ENCODE measurements at places on chromosomes 4 and X. TPM values are rescaled to one million over a fixed set of nuclear protein-coding genes. Genes with fewer than 3 reads are reported as not detected.

The TLR2 gene
- total RNA-seq = 16.9 TPM

The SPP1 gene
- total RNA-seq = 30.4 TPM

The CCKAR gene
- total RNA-seq = not detected

The CENPVL1 gene
- not detected for total RNA-seq

The PAK3 gene
- 1.4 TPM for total RNA-seq

The MEPE gene
- total RNA-seq = not detected

The FGFBP1 gene
- total RNA-seq = not detected

The LGI2 gene
- total RNA-seq = 2.5 TPM

- H3K27ac ChIP-seq = no peak overlapping the region
- no peaks in the 10 kb centered on the region for H3K4me1 ChIP-seq
- no peak for DNase-seq
- no peak overlapping the region for H3K4me3 ChIP-seq
- no peaks in the 10 kb centered on the region for H3K27me3 ChIP-seq
Observed at GRCh38 chr4:61556277-61556676, 356.2 kb downstream of the ADGRL3 start.

- no peaks in the 10 kb centered on the region for H3K4me1 ChIP-seq
- DNase-seq = no peak
- no peak overlapping the region for H3K4me3 ChIP-seq
Observed at GRCh38 chr4:139715746-139716391, 50.2 kb downstream of the MGST2 start.

DNA sequence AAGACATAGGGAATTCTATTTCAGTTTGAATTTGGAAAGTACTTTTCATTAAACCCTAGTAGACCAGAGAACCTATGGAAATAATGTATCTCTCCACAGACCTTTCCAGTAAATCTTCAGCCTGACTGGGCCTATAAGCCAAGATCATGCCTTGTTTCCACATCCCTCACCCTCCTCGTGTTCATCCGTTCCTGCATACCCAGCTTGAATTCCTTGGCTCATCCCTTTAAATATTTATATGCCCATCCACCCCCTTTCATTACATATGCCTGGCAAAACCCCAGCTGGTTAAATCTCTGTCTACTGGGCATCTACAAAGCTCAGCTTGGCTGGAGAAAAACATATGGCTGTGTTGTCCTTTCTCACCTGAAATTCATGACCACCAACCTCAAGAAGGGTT, 32.4 kb downstream of the SLC2A9 start:
- DNase-seq = no peak
- no peak overlapping the region for H3K4me3 ChIP-seq
- no peaks in the 10 kb centered on the region for H3K27me3 ChIP-seq
- no peak overlapping the region for H3K27ac ChIP-seq

DNA sequence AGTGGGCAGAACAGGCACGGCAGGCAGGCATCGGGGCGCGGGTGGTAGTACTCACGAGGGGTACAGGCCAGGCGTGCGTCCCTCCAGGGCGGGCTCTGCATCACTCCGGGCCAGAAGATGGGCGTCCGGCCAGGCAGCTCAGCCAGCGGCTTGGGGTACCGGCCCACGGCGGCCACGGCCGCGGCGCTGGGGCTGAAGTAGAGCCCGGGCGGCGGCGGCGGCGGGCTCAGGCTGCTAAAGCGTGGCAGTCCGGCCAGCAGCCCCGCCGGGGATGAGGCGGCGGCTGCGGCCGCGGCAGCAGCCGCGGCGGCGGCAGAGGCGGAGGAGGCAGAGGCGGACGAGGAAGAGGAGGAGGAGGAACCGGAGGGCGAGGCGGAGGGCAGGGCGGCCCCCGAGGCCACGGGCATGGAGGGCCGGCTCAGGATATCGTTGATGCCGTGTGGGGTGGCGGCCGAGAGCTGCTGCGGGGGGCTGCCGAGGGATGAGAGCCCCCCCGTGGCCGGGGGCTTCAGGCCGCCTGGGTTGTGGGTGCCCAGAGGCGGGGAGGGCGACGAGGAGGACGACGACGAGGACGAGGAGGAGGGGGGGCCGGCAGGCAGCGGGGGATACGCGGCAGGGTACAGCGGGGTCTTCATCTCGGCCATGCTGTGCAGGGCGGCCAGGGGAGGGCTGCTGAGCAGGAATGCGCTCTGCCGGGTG, 1.4 kb downstream of the NKX6-1 start:
- H3K36me3 ChIP-seq = no peaks in the 10 kb centered on the region
- H3K4me3 ChIP-seq = peak overlapping the region; percentile 24
- peak overlapping the region; percentile 96 for H3K27ac ChIP-seq
- no peak for DNase-seq
- H3K27me3 ChIP-seq = peaks cover 100% of the 10 kb centered on the region
- H3K4me1 ChIP-seq = peaks cover 48% of the 10 kb centered on the region

DNA sequence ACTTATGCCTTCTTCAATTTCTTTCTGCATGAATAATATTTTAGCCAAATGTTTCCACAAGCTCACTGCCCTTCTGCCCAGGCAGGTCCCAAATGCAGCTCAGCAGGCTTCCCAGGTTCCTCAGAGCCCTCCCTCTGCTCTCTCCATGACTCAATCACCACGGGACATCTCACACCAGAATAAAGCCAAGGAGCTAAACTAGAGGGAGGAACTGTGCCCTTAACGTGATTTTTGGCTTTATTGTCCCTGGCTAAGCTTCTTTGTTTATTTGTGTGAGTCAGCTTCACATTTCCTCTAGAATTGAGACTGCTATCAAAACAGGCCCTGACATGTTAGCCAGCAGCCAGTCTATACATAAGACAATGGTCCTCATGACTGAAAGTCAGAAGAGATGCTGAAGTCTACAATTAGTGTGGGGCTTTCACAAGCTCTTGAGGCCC, 186.4 kb upstream of the GALNT7 start:
- H3K27me3 ChIP-seq = no peaks in the 10 kb centered on the region
- DNase-seq = no peak
- no peak overlapping the region for H3K4me3 ChIP-seq
- no peaks in the 10 kb centered on the region for H3K4me1 ChIP-seq
- H3K36me3 ChIP-seq = no peaks in the 10 kb centered on the region

GRCh38 chr4:152217896-152218295, 318.0 kb downstream of the FBXW7 start:
- no peaks in the 10 kb centered on the region for H3K4me1 ChIP-seq
- no peak overlapping the region for H3K27ac ChIP-seq
- no peaks in the 10 kb centered on the region for H3K27me3 ChIP-seq
- no peak for DNase-seq
- H3K36me3 ChIP-seq = no peaks in the 10 kb centered on the region
- H3K4me3 ChIP-seq = no peak overlapping the region

DNA sequence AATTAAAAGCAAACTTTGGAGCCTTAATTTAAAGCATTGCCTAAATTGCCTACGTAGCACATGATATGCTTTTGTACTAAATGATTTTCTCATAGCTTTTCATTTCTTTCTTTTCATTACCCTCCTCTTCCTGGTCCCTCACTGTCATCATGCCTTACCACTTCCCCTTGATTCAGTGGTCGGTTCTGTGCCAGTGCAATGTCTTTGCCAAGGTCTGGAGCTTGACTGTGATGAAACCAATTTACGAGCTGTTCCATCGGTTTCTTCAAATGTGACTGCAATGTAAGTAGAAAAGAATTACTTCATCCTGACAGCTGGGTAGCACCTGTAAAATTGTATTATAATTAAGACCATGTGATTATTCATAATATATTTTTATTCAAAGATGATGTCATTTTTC, 72.5 kb downstream of the C4orf46 start:
- no peaks in the 10 kb centered on the region for H3K27me3 ChIP-seq
- no peaks in the 10 kb centered on the region for H3K4me1 ChIP-seq
- H3K4me3 ChIP-seq = no peak overlapping the region

GRCh38 chr4:6058531-6059374, 40.5 kb upstream of the C4orf50 start:
- H3K36me3 ChIP-seq = no peaks in the 10 kb centered on the region
- no peaks in the 10 kb centered on the region for H3K27me3 ChIP-seq
- no peak overlapping the region for H3K27ac ChIP-seq
- no peak overlapping the region for H3K4me3 ChIP-seq
- DNase-seq = peak; percentile 7

- H3K4me3 ChIP-seq = no peak overlapping the region
- no peak overlapping the region for H3K27ac ChIP-seq
- H3K27me3 ChIP-seq = no peaks in the 10 kb centered on the region
Observed at GRCh38 chr4:119048446-119048845, 87.2 kb upstream of the MYOZ2 start.

DNA sequence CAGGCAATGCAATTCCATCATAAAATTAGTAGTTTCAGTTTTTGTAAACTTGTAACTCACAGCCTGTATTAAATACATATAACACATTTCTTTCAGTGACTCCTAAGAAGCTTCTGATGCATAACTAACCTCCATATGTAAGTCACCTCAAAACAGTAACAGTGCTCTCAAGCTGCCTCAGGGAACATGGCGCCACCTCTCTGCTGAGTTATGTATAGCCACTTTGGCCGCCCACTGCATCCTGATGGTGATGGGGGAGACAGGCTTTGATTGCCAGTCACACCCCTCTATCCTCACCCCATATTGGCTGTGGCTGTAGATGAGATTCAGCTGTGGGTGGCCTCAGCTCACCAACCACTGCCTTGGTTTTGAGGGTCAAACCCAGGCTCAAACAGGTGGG, 54.3 kb downstream of the LRBA start:
- DNase-seq = no peak
- H3K4me1 ChIP-seq = no peaks in the 10 kb centered on the region
- no peak overlapping the region for H3K27ac ChIP-seq
- no peak overlapping the region for H3K4me3 ChIP-seq

DNA sequence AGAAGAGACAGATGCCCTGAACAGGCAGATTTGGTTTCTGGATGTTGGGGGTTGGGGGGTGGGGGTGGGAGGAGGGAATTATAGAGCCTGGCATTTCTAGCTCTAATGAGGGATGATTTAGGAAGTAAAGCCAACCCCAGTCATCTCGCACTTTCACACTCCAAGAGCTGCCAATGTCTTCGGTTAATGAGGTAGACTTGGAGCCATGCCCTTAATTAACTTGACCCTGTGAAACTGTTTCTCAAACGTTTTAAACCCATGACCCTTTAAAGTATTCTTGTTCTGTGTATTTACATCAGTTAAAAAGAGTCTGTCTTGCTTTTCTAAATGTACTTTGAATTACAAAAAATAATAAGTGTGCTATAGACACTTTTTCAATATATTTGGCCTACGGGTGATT, 466.9 kb downstream of the FAT4 start:
- H3K27me3 ChIP-seq = no peaks in the 10 kb centered on the region
- H3K36me3 ChIP-seq = no peaks in the 10 kb centered on the region
- H3K4me1 ChIP-seq = no peaks in the 10 kb centered on the region

DNA sequence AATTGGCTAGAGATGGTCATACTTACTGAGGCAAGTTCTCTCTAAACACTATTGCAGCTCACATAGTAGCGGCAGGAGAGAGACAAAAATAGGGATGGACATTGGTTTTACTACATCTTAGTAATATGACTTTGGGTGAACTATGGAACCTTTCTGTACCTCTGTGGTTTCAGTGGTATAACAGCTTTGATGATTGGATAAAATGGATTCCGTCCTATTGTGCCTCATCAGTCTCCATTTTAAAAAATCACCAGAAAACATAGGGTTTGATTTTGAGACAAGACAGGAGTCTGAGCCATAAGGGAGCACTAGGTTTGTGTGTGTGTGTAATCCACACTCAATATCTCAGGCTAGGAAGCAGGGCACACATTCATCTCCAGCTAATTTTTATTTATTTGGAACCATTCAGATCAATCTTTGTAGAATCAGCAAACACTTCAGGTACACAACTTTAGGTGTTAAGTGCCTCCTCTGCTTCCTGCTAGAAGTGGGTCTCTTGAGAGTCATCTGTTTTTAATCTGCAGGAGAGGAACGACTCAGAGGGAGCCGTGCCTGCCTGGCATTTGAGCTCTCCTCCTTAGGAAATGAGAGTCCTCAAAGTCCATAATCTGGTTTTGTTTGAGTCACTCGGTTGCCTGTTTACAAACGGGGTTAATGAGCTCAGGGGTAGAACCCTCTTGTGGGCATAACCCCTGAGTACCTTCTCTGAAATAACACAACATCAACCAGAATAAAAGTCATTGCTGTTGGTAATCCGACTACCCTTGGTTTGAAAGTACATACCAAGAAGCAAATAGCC, 238.5 kb upstream of the BOD1L1 start:
- H3K36me3 ChIP-seq = no peaks in the 10 kb centered on the region
- H3K27me3 ChIP-seq = no peaks in the 10 kb centered on the region
- H3K4me3 ChIP-seq = no peak overlapping the region
- no peak for DNase-seq
- H3K4me1 ChIP-seq = peaks cover 2% of the 10 kb centered on the region

DNA sequence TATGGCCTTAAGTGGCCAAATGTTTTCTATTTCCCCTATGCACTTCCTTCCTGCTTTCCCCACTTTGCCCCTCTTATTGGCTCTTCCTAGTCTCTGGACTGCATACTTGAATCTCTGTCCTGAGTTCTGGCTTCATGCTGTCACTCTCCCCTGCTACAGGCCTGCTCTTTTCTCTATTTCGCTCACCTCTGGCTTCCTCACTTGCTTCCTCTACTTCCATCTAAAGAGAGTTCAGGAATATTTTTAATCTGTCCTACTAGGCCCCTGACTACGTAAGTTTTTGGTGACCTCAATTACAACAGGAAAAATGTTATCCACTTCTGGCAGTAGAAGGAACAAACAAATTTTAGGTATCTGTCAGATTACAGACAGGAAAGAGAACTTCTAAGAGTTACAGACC, 65.7 kb upstream of the WDR17 start:
- no peaks in the 10 kb centered on the region for H3K36me3 ChIP-seq
- H3K4me1 ChIP-seq = peaks cover 28% of the 10 kb centered on the region
- DNase-seq = no peak
- no peaks in the 10 kb centered on the region for H3K27me3 ChIP-seq

GRCh38 chr4:153593161-153593560, 90.9 kb upstream of the TLR2 start:
- no peaks in the 10 kb centered on the region for H3K27me3 ChIP-seq
- peak overlapping the region; percentile 44 for H3K27ac ChIP-seq
- H3K36me3 ChIP-seq = peaks cover 3% of the 10 kb centered on the region

- DNase-seq = no peak
- H3K4me1 ChIP-seq = no peaks in the 10 kb centered on the region
- no peak overlapping the region for H3K4me3 ChIP-seq
- H3K27me3 ChIP-seq = no peaks in the 10 kb centered on the region
Observed at GRCh38 chrX:141164406-141164805, 12.5 kb downstream of the LDOC1 start.

- H3K4me1 ChIP-seq = peaks cover 62% of the 10 kb centered on the region
- no peak overlapping the region for H3K27ac ChIP-seq
- peaks cover 49% of the 10 kb centered on the region for H3K36me3 ChIP-seq
- no peak for DNase-seq
- H3K4me3 ChIP-seq = no peak overlapping the region
Observed at GRCh38 chr4:38928974-38929373, 61.4 kb downstream of the FAM114A1 start.
